ENCODE measurements at places on chromosomes 5 and 9.

DNA sequence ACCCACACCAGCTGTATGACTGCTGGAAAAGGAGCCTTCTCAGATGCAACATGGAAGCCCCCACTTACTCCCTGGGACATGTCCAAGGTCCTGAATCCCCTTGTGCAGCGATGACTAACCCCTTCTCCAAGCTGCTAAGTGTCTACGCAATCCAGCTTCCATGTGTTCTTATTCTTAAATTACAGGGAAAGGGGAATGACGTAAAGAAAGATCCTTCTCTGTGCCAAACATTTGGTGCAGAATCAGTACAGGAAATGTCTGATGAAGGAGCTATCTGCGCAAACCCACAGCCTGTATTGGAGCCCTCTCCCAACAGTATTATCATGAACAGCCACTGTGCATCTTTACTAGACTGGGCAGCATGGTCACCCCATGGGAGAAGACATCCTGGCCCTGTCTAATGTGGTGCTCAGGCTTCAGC is 183.2 kb downstream of the FRMD3 start:
- DNase-seq = no peak

GRCh38 chr9:9997585-9997984 is 615.2 kb downstream of the PTPRD start:
- no peak for DNase-seq

DNA sequence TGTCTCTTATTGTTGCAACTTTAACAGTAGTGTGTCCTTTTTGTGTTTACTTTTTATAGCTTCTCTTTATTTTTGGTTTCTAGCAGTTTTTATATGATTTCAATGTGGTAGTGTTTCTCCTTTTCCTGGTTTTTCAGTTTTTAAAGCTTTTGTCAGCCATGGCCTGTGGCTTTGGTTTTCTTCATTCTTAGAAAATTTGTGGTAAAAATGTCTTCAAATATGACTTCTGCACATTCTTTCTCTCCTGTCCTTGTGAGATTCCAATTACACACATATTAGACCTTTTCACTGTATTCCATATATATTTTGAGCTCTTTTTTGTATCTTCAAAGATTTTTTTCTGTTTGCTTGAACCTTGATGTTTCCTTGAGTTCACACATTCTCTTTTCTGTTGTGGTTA is 180.5 kb downstream of the CNTLN start:
- no peak for DNase-seq

- DNase-seq = no peak
Measured at GRCh38 chr9:98783518-98784226, 12.7 kb downstream of the ANKS6 start.

- DNase-seq = no peak
Measured at GRCh38 chr5:56585461-56585860, 229.9 kb upstream of the MAP3K1 start.

DNA sequence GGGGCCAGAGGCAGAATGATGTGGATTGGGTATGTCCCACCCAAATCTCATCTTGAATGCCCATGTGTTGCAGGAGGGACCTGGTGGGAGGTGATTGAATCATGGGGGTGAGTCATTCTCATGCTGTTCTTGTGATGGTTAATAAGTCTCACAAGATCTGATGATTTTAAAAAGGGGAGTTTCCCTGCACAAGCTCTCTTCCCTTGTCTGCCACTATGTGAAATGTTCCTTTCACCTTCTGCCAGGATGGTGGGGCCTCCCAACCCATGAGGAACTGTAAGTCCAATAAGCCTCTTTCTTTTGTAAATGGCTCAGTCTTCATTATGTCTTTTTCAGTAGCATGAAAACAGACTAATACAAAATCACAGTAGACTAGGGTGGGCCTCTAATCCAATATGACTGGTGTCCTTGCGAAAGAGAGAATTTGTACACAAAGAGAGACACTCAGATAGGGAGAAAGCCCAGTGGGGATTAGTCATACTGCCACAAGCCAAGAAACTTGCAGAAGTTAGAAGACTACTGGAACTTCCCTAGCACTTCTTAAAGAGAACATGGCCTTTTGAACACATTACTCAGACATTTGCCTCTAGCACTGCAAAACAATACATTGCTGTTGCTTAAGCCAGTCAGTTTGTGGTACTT is 68.4 kb downstream of the ANXA1 start:
- DNase-seq = no peak

Measured in naive thymus-derived CD4-positive, alpha-beta T cell (primary cell).